Suprapubic skin (tissue), 4 donors: ENCODE measurements at places on chromosomes 7 and 10. TPM values are rescaled to one million over a fixed set of nuclear protein-coding genes. Genes with fewer than 3 reads are reported as not detected.

ZNF365 gene
- 1.6 TPM for total RNA-seq

DNA sequence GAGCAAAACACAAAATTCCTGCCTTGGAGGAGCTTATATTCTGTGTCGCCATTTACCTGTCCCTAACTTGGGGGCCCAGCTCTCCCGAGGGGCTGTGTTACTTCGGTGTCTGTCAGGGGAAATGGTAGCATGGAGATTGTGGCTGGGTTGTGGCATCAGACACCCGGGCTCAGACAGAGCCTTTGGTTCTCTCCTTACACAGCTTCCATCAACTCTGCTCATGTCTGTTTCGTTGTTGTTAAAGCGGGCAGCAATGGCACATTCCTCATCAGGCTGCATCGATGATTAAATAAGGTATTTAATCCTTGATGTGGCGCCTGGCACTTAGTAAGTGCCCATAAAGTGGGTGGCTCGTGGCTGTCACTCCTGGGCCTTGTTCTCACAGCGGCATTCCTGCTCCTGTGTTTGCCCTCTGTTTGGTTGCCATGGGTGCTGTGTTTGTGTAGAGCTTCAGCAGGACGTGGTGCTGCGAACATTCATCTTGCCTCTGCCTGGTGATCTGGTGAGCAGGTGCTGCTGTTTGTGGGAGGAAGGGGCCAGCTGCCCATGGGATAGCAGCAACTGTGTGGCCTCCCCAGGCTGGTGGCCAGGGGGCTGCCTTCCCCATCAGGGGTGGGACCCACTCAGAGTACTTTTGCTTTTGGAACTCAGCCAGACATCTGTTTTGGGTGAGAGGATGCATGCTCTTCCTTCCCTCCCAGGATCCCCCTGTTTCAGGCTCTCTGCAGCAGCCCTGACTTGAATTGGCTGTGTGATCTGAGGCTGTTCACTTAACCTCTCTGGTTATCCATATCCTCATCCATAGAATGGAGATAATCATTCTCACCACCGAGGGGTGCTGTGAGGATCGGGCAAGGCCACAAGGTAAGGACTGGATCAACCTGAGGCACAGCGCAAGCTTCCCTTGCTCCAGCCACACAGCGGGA, 207.2 kb upstream of the SVIL start:
- peak overlapping the region; percentile 41 for H3K27ac ChIP-seq
- DNase-seq = no peak
- no peaks in the 10 kb centered on the region for H3K27me3 ChIP-seq
- H3K4me1 ChIP-seq = peaks cover 39% of the 10 kb centered on the region
- H3K4me3 ChIP-seq = no peak overlapping the region

DNA sequence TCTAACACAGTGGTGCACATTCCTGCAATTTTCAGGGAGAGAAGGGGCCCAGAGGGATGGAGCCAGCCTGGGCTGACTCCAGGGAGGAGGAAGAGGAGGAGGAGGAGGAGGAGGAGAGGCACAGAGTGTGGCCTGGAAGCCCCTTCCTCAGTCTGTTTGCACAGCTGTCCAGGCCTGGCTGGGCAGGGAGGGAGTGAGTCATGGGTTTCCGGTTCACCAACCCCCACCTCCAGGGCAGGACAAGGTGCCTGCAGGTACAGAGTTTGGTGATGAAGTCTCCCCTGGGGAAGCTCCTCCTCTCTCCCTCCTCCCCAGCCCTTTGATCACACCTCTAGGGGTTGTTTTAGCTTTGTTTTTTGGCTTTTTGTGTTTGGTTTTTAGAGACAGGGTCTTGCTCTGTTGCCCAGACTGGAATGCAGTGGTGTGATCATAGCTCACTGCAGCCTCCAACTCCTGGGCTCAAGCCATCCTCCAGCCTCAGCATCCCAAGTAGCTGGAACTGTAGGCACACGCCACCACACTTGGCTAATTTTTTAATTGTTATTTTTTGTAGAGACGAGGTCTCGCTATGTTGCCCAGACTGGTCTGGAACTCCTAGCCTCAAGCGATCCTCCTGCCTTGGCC, 77.5 kb upstream of the CUX1 start:
- no peaks in the 10 kb centered on the region for H3K36me3 ChIP-seq
- H3K4me3 ChIP-seq = no peak overlapping the region
- H3K4me1 ChIP-seq = peaks cover 11% of the 10 kb centered on the region
- peaks cover 29% of the 10 kb centered on the region for H3K27me3 ChIP-seq
- DNase-seq = no peak
- no peak overlapping the region for H3K27ac ChIP-seq

DNA sequence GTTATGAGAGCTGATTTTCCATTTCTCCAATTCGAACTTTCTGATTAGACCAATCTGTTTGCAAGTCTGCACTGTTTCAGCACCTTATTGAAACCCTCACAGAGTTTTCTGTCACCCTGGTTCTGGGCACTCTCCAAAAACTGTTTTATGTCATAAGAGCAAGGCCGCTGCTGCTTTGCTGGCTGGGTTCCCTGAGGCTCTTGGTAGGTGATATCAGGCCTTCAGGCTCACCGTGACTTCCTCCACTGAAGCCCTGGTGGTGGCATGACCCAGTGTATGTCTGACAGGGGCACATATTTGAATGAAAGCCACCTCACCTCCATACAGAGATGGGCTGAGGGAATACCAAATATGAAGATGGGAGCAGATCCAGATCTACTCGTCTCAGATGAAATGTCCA, 8.3 kb downstream of the RABGEF1 start:
- DNase-seq = no peak
- H3K27ac ChIP-seq = no peak overlapping the region
- H3K27me3 ChIP-seq = no peaks in the 10 kb centered on the region
- no peaks in the 10 kb centered on the region for H3K36me3 ChIP-seq

DNA sequence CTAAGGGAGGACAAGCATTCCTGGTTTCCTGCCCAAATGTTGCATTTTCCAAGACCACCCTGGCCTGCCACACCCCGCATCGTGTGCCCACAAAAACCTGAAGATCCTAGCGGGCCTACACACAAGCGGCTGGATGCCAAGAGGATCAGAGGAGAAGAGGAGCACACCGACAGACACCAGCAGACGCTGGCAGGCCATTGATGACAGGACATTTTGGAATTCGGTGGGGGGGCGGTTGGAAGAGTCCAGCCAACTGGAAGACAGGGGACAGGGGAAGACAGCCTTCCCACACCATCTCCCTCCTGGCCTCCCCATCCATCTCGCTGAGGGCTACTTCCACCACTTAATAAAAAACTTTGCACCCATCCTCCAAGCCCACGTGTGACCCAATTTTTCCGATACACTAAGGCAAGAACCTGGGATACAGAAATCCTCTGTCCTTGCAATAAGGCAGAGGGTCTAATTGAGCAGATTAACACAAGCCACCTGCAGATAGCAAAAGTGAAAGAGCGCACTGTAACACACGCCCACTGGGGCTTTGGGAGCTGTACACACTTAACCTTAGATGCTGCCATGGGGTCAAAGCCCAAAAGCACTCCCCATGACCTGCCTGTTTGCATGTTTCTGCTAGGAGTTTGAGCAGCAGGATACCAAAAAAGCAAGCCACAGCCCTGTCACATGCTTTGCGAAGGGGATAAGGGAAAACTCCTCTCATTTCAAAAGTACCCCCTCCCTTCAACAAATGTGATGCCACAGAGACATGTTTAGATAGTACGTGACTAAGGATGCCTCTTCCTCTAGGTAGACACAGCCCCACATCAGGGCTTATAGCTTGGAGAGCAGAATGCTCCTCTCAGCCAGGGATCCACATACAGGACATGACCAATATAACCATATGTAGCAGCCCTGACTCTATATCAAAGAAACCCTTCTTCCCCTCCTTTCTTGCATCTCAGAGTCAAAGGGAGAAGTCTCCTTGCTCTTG, 13.4 kb upstream of the SMNDC1 start:
- H3K36me3 ChIP-seq = no peaks in the 10 kb centered on the region
- H3K4me3 ChIP-seq = no peak overlapping the region
- no peak for DNase-seq
- H3K4me1 ChIP-seq = no peaks in the 10 kb centered on the region
- H3K27me3 ChIP-seq = no peaks in the 10 kb centered on the region

DNA sequence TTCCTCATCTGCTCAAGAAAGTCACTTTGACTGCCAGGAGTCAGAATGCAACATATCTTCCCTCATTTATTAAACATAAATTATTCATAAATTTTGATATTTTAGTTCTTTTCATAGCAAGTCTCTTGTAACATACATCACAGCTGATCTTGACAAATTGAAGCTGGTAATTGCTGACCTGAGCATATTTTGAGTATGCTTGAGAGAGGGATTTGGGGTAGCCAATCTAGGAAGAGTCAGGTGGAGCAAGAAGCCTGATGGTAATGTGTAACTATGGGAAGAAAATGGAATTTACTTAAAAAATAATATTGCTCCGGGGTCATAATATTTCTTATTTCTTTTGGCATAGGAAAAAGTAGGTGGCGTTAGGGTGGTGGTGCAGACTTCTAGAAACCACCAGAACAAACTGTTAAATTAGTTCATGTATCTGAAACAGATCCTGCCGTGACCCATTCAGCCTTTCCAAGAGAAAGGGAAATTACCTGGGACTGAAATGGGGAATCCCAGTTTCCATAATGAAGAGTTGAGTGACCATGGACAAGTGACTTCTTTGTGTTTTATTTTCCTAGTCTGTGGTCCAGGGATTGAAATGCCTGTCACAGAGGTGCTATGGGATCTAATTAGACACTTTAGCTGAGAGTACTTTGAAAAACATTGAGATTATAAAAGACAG, 12.9 kb downstream of the CPED1 start:
- H3K27ac ChIP-seq = no peak overlapping the region
- no peak overlapping the region for H3K4me3 ChIP-seq
- H3K27me3 ChIP-seq = no peaks in the 10 kb centered on the region
- H3K4me1 ChIP-seq = peaks cover 13% of the 10 kb centered on the region
- DNase-seq = no peak
- no peaks in the 10 kb centered on the region for H3K36me3 ChIP-seq

SPAM1 gene
- total RNA-seq = not detected

- H3K27me3 ChIP-seq = peaks cover 3% of the 10 kb centered on the region
- no peaks in the 10 kb centered on the region for H3K36me3 ChIP-seq
- H3K4me1 ChIP-seq = no peaks in the 10 kb centered on the region
- H3K4me3 ChIP-seq = no peak overlapping the region
Observed at GRCh38 chr7:73810998-73811360, 19.8 kb upstream of the CLDN4 start.

ADAMTS14 gene
- total RNA-seq = 0.32 TPM

GAD2 gene
- not detected for total RNA-seq

GRCh38 chr7:9204571-9204970, 771.2 kb downstream of the NXPH1 start:
- no peaks in the 10 kb centered on the region for H3K36me3 ChIP-seq
- DNase-seq = no peak
- no peaks in the 10 kb centered on the region for H3K4me1 ChIP-seq

FANK1 gene
- total RNA-seq = 7.4 TPM

EGR2 gene
- 7.2 TPM for total RNA-seq

GRCh38 chr10:48634984-48635557, 30.2 kb upstream of the ARHGAP22 start:
- no peaks in the 10 kb centered on the region for H3K27me3 ChIP-seq
- H3K4me1 ChIP-seq = peaks cover 3% of the 10 kb centered on the region
- no peak overlapping the region for H3K4me3 ChIP-seq
- no peak overlapping the region for H3K27ac ChIP-seq
- H3K36me3 ChIP-seq = no peaks in the 10 kb centered on the region

PIK3CG gene
- total RNA-seq = 6.2 TPM

DNA sequence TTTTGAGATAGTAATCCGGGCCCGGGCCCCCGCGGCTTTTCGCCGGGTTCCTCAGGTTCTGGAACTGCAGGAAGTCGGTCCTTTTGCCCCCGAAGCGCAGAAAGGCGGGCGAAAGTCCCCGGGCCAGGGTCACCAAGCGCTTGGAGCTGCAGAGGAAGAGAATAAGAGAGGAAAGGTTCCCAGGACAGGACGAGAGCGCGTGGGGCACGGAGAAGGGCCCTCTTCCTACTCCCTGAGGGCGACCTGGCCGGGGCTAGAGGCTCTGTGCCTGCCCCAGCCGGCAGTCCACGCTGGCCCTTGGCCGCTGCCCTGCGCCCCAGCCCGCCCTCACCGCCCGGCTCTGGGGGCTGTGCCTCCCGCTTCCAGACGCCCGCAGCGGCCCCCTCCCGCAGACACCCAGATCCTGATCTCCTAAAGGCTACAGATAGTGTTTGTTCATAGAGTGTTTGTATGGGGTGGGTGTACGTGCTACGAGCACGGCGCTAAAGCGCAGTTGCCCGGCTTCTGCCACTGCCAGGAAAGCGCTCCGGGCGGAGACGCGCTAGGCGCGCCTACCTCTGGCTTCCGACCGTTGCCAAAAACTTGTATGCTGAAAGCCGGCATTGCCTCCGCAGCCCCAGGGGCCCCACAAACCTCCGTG, 3.2 kb downstream of the HPSE2 start:
- peak overlapping the region; percentile 48 for H3K4me3 ChIP-seq
- DNase-seq = peak; percentile 78
- H3K27me3 ChIP-seq = peaks cover 81% of the 10 kb centered on the region
- no peak overlapping the region for H3K27ac ChIP-seq

DNA sequence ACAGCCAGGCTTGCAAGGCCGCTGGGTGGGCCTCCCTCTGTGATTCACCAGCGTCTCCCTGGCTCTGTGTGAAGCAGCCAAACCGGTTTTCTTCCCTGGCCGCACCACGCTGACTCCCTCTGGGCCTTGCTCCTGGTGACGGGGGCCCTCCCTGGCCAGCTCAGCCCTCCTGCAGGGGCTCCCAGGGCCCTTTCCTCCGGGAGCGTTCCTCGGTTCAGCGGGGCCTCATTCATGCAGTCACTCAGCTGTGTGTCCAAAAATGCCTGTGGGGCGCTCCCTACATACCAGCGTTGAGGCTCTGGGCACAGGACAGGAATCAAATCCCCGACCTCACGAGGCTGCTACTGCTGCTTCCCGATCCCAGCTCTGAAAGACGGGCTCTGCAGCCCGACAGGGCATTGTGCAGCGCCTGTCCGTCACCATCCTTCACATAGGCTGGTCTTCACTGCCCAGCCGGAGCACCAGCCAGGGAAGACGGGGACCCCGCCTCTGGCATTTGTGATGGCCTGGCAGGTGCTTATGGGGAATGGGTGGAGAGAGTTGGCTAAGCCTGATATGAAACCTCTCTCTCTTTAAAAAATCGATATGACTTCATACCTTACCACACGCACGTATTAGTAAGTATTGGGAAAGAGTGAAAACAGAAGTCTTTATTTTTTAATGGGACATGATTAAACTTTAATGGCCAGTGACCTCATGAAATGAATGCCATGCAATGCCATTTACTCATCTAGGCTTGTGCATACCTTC, 110.0 kb upstream of the SHH start:
- no peak for DNase-seq
- no peaks in the 10 kb centered on the region for H3K36me3 ChIP-seq
- peaks cover 5% of the 10 kb centered on the region for H3K4me1 ChIP-seq
- no peaks in the 10 kb centered on the region for H3K27me3 ChIP-seq
- H3K27ac ChIP-seq = peak overlapping the region; percentile 26
- no peak overlapping the region for H3K4me3 ChIP-seq

SUGCT gene
- not detected for total RNA-seq

GRCh38 chr10:80070057-80070456, 8.4 kb upstream of the TMEM254 start:
- H3K4me1 ChIP-seq = no peaks in the 10 kb centered on the region
- no peaks in the 10 kb centered on the region for H3K36me3 ChIP-seq
- DNase-seq = no peak
- H3K4me3 ChIP-seq = no peak overlapping the region
- H3K27me3 ChIP-seq = no peaks in the 10 kb centered on the region
- H3K27ac ChIP-seq = no peak overlapping the region
